WERI-Rb-1 (cell line): ENCODE measurements at places on chromosomes 6 and 20.

DNA sequence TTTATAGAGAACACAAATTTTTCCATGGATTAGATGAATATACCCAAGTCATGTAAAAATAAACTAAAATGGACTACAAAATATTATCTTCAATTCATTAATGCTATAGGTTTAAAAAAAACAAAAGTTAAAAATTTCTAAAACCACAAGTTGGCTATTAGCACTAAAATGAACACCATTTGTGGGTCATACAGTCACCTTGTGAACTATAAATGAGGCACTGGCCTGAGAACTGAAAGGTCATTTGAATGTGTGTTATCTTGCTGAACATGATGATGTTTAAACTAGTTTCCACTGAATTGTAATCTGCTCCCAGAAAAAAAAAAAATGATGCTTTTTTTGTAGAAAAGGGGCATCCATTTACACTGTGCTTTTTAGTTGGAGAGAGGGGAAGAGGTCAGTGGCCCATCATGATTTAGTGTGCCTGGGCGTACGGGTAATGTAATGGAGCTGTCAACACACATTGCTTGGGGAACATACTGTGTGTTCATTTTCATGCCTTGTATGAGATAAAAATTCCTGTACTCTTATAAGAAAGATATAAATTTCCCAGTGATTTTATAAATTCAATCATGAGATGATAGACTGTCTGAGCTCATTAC lies 96.6 kb upstream of the FKBP1C start:
- DNase-seq, result no peak

GRCh38 chr6:126770176-126770575 lies 348.3 kb upstream of the RSPO3 start:
- no peak for DNase-seq

DNA sequence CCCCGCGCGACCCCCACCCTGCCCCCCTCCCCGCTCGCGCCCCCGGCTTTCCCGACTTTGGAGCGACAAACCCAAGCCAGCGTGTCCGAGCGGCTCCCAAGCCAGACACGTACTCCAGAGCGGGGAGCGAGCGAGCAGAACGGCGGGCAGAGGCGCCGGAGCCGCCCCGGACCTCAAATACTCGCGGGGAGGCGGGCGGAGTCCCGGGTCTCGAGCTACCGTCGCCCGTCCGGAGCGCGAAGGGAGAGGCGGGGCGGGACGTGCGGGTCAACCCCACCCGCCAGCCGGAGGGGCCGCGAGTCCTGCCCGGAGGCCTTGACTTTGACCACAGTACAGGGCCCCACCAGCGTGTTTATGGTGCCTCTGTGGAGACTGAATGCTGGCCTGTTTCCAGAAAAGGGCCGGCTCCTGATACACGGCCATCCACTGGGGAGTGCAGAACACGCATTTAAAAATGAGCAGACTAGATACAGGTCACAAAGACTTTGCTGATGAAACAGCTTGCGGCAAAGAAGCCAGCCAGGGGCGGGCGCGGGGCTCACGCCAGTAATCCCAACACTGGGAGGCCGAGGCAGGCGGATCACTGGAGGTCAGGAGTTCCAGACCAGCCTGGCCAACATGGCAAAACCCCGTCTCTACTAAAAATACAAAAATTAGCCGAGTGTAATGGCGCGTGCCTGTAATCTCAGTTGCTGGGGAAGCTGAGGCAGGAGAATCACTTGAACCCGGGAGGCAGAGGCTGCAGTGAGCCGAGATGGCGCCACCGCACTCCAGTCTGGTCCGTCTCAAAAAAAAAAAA lies at the start of gene SERPINB6:
Gene SERPINB6, minus strand, starts transcription at position 148 of the 799 bp plus-strand sequence. CDS start 12,235 bp downstream, outside the sequence.
- DNase-seq, result peak; percentile 72

- DNase-seq, result no peak
Measured at GRCh38 chr6:111809264-111809663, 64.0 kb downstream of the FYN start.

GRCh38 chr6:107716688-107717089 lies 107.4 kb downstream of the SCML4 start:
- peak; percentile 28 for DNase-seq

DNA sequence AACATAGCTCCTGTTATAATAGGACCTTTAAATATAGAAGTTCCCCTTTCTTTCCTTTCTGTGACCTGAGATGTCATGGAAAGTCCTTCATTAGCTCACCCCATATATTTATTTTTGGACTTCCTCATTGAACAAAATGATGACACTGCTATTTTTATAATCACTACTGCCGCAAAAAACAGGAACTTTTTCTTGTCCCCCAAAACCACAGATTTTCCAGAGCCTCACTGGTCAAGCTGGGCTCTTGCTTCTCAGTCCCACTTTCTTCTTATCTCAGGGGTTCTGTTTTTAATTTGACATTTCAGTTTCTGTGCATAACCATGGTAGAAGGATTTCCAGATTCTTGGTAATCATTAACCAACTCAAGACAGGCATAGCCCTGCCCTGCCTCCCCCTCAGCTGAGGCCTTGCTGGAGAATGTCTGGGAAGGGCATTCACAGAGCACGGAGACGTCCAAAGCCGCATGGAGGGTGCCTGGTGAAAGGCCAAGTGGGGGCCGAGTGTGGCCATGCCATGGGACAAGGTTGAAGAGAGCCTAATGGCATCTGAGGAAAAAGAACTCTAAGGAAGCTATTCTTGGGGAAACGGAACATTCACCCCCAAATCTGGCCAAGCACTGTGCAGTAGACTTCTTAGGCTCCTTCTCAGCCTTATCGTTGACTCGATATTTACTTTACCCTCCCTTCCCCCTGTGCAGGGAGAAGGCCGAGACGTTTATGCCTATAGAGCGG lies 73.7 kb downstream of the EDN1 start:
- DNase-seq, result no peak

DNA sequence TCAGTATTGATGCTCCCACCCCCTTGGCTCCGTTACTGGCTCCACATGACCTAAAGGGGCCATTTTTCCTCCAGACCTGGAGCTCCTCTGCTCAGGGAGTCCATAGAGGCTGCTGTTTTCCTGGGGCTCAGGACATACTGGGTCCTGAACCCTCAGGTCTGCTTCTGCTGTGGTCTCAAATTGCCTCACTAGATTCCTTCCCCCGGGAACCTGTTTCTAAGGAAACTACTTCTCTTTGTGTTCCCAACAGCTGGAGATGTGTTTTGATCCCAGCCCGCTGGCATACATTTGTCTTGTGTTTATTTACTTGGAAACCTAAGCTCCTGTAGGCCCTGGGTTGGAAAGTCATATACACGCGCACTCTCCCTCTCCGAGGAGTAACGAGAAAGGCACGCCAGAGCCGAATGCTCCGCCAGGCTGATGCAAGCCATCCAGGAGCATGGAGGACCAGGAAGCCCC lies 222.8 kb downstream of the UST start:
- no peak for DNase-seq

- DNase-seq, result no peak
Measured at GRCh38 chr6:49618257-49618656, 18.4 kb downstream of the RHAG start.

GRCh38 chr20:49037962-49038387 lies 8.1 kb upstream of the CSE1L start:
- DNase-seq, result no peak

- DNase-seq, result no peak
Measured at GRCh38 chr6:105189026-105189820, 9.4 kb upstream of the POPDC3 start.

- DNase-seq, result no peak
Measured at GRCh38 chr6:156260815-156261214, 516.4 kb upstream of the ARID1B start.

DNA sequence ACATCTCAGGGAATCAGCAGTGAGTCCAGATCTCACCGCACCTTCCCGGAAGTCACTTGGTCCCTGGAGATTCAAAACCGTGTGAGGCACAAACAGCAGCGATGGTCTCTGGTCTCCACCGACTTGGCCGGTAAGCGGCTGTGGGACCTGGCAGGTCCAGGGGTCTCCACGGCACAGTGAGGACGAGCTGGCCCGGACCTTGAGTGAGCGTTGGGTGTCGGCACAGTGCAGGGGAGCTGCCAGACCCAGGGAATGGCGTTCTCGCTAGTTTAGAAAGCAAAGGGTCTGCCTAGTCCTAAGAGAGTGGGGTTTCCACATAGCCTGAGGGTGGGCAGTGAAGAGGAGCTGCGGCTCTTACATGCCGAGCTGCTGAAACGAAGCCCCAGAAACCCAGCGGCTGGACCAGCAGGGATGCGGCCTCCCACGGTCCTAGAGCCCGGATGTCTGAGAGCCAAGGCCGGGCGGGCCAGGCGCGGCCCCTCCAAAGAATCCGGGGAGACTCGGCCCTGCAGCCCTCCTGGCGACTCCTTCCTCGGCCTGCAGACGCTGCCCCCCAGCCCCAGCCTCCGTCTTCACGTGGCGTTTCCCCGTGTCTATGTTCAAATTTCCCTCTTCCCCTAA lies 185.0 kb downstream of the ERMARD start:
- DNase-seq, result no peak

- DNase-seq, result no peak
Measured at GRCh38 chr6:164640956-164641355, 668.4 kb downstream of the C6orf118 start.

GRCh38 chr6:27081931-27082330 lies 165.6 kb upstream of the PRSS16 start:
- DNase-seq, result no peak

- DNase-seq, result no peak
Measured at GRCh38 chr20:24952376-24953208, 3.5 kb downstream of the CST7 start.

GRCh38 chr20:44494266-44494665 lies 18.6 kb downstream of the TTPAL start:
- DNase-seq, result no peak

- no peak for DNase-seq
Measured at GRCh38 chr20:32960849-32961731, 43.1 kb downstream of the SUN5 start.

GRCh38 chr20:3699037-3699436 lies 13.4 kb downstream of the SIGLEC1 start:
- DNase-seq, result no peak

- DNase-seq, result peak; percentile 77
Measured at GRCh38 chr20:63498960-63499337, at the start of gene EEF1A2. Gene EEF1A2 (minus strand): TSS chr20:63499083. CDS start chr20:63497763, 1,320 bp downstream.

- DNase-seq, result peak; percentile 75
Measured at GRCh38 chr6:3351105-3351676, 92.4 kb downstream of the PSMG4 start.

DNA sequence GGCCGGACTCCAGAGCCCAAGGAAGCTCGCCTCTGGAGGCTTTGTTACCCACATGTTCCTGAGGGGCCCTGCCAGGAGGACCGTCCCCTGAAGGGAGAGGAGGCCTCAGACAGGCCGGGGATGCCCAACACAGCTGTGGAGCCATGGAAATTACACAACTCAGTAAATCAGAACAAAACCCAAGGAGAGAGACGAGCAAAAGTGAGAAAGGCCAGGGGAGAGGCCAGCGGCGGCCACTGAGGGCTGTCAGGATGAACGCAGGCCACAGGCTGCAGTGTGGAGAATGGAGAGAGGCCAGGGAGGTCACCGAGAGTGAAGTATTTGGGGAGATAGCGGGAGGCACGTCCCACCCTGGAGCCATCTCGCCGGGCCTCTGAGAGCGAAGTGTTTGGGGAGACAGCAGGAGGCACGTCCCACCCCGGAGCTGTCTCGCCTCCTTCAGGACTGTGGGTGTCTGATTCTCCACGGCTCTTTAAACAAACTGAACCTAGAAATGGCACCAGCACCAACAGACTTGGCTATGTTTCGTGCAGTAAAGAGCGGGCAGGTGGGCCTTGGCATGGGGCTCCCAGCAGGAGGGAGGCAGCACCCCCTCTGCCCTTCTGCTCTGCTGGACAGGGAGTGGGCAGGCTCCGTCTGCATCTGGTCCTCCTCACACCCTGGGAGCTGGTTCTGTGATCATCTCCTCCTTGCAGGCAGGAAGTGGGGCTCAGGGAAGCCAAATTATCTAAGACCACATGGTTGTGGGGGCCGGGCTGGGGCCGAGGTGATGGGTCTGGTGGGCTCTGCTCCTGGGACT lies 91.0 kb downstream of the YTHDF1 start:
- no peak for DNase-seq

- no peak for DNase-seq
Measured at GRCh38 chr6:155181498-155181897, 82.3 kb upstream of the CLDN20 start.

DNA sequence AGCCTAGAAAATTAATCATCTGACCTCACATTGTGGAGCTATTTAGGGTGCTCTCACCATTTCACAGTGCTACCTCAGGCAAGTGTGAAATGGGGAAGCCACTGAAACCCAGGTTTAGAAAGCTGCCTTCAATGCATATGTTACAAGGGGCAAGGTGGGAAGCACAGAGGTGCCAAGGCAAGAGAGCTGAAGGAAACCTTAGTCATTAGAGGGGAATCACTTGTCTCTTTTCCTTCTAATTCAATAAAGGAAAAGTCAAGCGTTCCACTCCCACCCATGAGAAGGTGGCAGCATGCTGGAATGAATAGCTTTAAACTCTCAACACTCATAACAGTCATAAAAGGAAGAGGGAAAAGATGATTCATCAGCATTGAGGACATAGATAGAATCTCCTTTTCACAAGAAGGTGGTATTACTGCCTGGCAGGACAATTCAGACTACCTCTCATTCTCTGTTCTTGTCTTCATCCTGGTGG lies 251.9 kb upstream of the IRAK1BP1 start:
- DNase-seq, result no peak

GRCh38 chr6:108452711-108453195 lies 108.0 kb upstream of the FOXO3 start:
- no peak for DNase-seq

DNA sequence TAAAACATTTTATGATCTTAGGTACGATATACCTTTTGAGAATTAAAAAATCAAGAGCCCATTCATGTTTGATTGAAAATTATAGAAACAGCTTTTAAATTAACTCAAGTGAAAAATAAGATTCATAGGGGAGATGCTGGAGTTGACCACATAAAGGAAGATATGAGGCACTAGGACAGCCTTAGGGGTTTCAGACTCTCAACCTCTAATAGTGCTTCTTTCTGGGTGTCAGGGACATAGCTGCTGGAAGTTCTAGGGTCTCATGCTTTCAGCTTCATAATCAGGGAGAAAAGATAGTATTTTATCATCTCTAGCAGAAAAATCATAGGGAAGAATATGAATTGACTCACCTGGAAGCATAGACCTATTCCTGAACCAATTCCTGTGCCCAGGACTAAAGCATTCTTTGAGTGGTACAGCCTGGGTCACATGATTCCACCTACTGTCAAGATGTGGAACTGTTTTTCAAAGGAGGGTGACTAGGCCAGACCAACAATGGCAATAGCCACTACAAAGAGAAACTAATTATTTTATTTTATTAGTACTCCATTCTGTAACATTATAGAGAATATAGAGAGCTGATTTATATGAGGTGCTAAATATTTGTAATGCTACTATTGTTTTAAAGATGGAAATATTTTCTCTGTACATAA lies 27.8 kb upstream of the CENPW start:
- peak; percentile 29 for DNase-seq

- DNase-seq, result no peak
Measured at GRCh38 chr6:27879837-27880236, 32.4 kb downstream of the OR2B2 start.

DNA sequence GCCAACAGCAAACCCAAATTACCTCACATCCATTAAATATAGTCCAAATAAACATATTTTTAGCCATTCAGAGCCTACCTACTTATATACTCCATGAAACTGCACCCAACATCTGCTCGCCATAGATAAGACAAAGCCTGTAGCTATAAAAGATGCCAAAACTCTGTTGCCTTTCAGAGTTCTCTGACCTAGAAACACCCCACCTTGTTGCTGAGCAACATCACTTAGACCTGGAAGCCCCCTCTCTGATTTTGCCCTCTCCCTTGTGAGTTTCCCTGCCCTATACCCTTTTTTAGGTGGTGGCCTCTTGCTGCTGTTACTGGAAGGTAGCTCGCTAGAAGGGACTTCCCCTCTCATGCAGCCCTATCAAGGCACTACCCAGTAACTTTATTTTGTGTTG lies 27.7 kb upstream of the FBXL4 start:
- no peak for DNase-seq

GRCh38 chr20:48826883-48827771 lies 672 bp downstream of the PREX1 start:
- DNase-seq, result peak; percentile 47
